ENCODE measurements at places on chromosomes 7 and 10.

GRCh38 chr10:49294731-49295130 is 4.2 kb upstream of the C10orf71 start:
- no peak for DNase-seq

- no peak for DNase-seq
Observed at GRCh38 chr10:92880917-92881316, 32.6 kb downstream of the EXOC6 start.

DNA sequence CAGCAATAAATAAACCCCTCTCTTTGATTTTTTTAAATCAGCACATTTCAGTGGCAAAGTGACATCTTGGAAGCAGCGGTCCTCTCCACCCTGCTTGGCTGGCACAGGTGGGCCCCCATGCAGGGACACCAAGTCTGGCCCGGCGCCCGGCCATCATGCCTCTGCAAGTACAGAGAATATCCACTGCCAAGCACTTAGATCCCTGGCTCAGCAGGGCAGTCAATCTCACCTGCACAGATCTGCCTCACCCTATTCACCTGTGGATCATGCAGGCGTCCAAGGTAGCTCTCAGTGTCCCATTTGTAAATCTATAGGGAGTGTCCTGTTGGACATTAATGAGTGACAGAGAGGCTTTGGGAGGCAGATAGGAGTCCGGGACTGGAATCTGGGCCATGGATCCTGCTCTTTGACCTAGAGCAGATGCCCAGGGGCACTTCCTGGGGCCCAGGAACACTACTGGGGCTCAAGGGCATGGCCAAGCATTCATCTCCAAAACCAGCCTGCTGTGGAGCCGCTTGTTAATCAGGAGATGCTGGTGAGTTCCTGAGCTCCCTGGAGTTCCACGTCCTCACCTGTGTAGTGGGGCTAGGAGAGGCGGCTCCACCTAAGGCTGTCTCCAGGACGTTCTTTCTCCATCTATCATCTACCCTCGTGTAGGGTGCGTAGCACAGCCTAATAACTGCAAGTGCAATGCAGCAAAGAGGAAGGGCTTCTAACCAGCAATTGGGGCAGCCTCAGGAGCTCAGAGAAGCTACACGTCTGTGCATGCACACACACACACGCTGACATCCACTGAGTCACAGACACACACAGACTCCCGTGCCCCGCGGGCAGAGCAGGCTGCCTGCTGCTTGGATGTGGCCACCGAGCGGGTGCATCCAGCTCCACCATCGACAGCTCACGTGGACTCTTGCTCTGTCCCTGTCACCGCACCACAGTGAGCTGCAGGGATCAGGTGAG is 123.6 kb downstream of the OAT start:
- no peak for DNase-seq

- no peak for DNase-seq
Observed at GRCh38 chr7:16114071-16114470, 307.3 kb downstream of the CRPPA start.

GRCh38 chr7:135761751-135762488 is 13.3 kb upstream of the FAM180A start:
- DNase-seq = no peak

GRCh38 chr7:101854084-101854865 is 36.8 kb downstream of the CUX1 start:
- DNase-seq = no peak

- DNase-seq = no peak
Observed at GRCh38 chr10:77861366-77861765, 65.2 kb downstream of the DLG5 start.

DNA sequence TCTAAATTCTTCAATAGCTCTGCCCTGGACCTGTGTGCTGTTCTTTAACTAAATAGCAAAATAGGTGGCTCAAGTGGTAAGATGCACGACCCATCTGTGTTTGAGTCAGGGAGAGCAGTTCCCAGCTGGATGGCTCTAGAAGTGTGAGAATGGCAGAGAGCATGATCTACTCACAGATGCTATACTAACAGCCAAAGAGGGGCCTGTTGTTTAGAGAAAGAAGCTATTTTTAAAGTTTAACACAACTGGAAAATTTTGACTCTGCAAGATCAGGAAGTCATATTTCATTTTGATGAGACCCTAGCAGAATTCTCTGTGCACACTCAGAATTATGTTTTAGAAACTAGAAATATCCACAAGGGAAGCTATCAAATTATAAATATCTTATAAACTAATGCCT is 87.4 kb upstream of the PIP4K2A start:
- DNase-seq = no peak

DNA sequence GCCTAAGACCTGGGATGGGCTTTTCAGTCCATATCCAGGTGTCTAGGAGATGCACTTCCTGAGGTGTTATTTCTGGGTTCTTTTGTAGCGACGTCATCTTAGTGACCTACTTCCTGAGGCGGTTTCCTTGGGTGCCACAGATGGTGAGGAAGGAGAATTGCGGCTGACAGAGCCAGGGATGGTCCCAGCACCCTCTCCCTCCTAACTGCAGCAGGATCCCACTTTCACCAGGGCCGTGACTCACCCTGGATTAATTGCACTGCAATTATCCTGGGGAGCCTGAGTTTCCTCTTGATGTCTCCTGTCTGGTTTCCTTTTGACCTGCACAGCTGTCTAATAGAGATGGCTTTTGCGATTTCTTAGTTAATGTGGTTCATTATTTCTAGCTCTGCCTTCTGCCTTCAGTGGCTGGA is 271.7 kb downstream of the TCF7L2 start:
- DNase-seq = no peak

- no peak for DNase-seq
Observed at GRCh38 chr7:43838201-43838658, 31.1 kb downstream of the MRPS24 start.

GRCh38 chr10:6009150-6009549 is 31.8 kb upstream of the IL15RA start:
- DNase-seq = no peak

All from GM20000 (cell line).